ENCODE measurements at places on chromosomes 13 and 19.
A peak's percentile ranks its signal among the peaks of the same experiment; 100 is the strongest.

- DNase-seq: no peak
These were observed 3.3 kb upstream of the RASA3 start for GRCh38 chr13:114135731-114136171.

DNA sequence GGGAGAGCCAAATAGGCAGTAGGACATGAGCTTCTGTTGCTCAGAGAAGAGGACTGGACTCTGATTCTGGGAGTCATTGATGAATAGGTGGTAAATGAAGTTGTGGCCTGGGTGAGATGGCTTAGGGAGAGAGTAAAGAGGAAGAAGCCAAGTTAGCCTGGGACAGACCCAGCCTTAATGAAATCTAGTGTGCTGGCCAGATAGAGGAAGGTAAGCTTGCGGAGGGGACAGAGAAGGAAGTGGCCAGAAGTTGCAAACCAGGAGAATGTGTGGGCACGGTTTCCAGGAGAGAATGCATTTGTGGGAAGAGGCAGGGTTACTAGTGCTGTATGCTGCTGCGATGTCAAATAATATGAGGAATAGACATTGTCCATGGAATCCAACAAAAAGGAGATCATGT is 83.3 kb upstream of the OLFM4 start:
- DNase-seq: no peak

DNA sequence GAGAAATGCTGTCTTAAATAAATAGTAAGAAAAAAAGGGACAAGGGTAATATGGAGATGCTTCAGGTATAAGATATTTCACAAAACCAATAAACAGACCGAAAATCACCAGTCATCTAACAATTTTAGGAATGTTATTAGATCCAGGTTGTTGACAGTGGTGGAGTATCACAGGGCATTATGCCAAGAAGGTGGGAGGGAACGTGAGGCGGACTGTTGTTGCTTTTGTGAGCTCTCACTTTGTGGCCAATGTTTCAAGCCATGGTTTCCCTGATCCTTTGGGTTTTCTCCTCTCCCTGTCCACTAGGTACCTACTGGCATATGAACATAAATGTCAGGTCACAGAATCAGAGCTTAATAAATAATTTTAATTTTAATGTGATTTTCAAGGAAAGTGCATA is 790.3 kb upstream of the SLITRK1 start:
- no peak for DNase-seq

GRCh38 chr13:106104281-106104901 is 431.1 kb downstream of the EFNB2 start:
- DNase-seq: no peak

- DNase-seq: no peak
These were observed 4.9 kb upstream of the BRD4 start for GRCh38 chr19:15337202-15337601.

DNA sequence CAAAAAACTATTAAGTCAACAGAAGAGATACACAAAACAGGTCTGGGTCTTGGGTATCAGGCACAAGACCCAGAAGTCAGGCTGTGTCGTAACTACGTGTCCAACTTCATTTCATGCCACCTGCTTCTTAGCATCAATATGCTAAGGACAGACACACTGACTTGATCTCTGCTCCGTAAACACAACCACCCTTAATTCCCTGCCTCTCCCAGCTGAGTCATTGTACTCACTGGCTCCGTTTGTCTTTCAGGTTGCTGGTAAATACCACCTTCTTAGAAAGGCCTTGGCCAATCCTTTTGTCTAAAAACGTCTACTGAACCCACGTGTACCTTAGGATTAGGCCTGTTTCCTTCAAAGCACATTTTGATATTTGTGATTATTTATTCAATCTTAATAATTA is 726.2 kb downstream of the PCDH9 start:
- no peak for DNase-seq

DNA sequence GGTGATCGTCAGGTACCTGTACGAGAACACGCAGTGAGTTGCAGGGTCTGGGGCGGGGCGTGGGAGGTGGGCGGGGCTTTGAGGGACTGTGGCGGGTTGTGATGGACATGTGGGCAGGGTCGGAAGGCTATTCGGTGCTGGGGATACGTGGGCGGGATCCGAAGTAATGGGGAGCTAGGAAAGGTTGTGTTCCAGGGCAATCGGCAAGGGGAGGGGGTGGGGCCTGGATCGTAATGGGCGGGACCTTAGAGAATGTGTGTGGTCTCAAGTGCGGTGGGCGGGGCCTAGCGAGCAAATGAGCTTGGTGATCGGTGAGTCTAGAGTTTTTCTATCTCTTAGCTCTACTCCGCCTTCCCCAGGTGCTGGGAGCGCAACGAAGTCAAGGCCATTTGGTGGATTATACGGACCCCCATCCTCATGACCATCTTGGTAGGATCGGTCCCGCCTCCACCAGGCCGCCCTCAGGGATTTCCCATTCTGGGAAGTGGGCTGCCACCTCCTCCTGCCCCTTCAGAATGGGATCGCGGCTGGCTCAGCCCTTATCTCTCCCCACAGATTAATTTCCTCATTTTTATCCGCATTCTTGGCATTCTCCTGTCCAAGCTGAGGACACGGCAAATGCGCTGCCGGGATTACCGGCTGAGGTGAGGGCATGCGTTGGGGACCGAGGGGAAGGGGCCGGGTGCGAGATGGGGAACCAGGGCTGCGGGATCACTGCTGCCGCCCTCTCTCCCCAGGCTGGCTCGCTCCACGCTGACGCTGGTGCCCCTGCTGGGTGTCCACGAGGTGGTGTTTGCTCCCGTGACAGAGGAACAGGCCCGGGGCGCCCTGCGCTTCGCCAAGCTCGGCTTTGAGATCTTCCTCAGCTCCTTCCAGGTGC is 9.6 kb downstream of the GIPR start:
- peak; percentile 87 for DNase-seq

DNA sequence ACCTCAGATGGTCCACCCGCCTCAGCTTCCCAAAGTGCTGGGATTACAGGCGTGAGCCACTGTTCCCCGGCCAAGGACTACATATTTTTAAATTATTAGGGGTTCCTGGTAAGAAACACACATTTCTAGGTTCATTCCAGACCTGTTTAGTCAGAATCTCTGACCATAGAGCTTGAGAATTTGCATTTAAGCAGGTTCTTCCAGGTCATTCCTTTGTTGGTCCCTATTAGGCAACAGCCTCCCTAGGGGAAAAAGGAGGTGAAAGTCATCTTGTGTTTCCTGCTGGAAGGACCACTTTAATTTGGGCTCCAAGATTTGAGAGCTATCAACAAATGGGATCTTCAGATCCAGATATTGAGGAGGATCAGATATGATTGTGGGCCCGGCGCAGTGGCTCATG is 16.3 kb downstream of the S1PR2 start:
- no peak for DNase-seq

- no peak for DNase-seq
These were observed 32.7 kb downstream of the KCTD12 start for GRCh38 chr13:76853481-76853880.

- no peak for DNase-seq
These were observed 99.8 kb downstream of the WDFY2 start for GRCh38 chr13:51684076-51684475.

DNA sequence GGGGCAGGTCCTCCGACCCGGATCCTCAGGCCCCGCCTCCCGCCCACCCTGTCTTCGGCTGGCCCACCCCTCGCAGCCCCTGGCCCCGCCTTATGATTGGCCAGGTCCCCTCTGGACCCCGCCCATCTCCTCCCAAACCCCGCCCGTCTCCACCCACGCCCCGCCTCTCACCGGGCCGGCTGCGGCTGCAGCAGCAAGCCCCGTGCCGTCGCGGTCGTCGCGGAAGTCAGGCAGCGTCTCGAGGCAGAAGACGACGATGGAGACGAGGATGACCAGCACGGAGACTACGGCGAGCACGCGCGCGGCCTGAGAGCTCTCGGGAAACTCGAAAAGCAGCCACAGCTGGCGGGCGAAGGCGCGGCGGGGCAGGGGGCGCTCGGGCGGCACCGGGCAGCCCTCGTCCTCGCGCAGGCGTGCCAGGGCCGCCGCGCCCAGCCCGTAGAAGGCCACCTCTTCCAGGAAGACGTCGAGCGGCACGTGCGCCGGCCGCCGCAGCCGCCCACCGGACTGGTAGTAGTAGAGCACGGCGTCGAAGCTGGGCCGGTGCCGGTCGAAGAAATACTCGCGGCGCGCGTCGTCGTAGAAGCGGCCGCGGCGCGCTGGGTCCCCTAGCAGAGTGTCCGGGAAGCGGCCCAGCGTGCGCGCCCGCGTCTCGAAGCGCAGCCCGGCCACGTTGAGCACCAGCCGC is 495 bp downstream of the KCNA7 start:
- DNase-seq: no peak

DNA sequence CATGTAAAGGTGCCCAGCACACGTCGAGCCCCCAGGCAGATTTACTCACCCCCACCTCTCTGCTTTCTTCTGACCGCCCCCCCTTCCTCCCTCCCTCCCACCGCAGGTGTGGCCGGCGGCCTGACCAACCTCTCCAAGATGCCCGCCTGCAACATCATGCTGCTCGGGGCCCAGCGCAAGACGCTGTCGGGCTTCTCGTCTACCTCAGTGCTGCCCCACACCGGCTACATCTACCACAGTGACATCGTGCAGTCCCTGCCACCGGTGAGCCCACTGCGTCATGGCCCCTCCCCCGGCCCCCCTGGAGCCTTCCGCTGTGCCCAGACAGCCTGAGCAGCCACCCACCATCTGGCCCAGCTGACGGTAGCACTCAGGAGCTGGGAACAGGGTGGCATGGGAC is 8.8 kb downstream of the PRPF31 start:
- no peak for DNase-seq

DNA sequence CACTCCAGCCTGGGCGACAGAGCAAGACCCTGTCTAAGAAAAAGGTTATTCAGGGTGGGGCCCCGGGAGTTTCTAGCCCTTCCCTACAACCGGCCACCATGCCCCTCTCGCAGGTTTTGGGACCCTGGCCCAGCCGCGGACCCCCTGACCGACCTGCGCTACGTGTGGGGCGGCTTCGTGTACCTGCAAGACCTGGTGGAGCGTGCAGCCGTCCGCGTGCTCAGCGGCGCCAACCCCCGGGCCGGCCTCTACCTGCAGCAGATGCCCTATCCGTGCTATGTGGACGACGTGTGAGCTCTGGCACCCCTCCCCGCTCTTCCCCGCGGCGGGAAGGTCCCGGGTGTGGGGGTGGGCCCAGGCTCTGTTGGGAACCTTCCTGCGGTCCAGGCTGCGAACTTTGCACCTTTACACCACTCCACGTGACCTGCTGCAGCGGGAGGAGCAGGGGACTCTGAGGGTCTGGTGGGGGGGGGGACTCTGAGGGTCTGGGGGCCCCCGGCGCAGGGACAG is 6.3 kb downstream of the ABCA7 start:
- DNase-seq: no peak

DNA sequence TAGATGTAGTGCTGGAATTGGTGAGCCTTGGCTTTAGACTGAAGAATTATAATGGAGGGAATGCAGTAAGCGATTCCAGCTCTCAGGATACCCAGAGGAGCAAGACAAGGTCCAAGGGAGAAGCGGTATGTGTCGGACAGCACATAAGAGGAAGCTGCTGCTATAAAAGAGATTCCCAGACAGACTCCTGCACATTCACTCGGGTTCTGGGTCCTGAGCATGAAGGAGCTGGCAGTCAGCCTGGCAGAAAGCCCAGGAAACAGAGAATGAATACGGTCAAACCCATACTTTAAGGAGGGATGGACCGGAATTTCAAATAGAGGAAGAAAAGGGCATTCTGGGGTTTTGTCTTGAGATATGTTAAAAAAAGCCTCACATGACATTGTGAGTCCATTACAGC is 308.3 kb downstream of the DNAJC15 start:
- DNase-seq: no peak

DNA sequence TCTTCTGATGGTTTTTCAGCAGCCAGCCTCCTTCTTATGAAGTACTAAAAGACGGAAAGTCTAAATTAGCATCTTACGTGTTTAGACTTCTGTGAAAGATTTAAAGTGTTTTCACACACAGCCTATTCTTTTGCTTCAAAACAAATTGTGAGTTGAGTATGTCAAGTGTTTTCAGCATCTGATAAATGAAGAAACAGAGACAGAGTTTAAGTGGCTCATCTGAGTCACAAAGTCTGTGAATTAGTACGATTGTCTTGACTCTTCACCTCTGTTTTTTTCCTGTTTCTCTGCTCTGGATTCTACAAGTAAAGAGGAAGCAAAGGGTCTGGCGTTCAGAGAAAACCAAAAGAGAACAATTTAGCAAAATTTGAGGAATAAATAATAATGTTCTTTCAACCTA is 116.4 kb downstream of the FRY start:
- DNase-seq: no peak

DNA sequence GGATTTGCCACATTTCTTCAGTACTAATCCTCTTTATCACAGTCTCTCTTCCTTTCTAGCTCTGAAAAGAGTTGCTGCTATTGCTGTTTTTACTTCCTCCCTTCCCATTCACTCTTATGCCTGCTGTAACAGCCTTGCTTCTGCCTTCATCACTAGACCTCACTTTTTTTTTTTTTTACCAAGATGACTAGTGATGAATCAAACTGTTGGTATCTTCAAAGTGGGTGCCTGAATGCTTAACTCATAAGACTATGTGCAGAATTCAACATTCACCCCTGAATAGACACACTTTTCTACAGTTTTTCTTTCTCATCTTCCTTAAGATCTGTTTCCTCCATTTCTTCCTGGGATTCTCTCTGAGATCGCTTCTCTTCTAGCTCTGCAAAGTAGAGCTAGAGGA is 217.2 kb upstream of the HTR2A start:
- DNase-seq: no peak

- no peak for DNase-seq
These were observed 1131.1 kb downstream of the PCDH9 start for GRCh38 chr13:66098931-66099628.

GRCh38 chr19:45995715-45996385 is 583 bp downstream of the CCDC61 start:
- no peak for DNase-seq

- DNase-seq: no peak
These were observed 5.8 kb downstream of the CHAMP1 start for GRCh38 chr13:114320065-114320464.

DNA sequence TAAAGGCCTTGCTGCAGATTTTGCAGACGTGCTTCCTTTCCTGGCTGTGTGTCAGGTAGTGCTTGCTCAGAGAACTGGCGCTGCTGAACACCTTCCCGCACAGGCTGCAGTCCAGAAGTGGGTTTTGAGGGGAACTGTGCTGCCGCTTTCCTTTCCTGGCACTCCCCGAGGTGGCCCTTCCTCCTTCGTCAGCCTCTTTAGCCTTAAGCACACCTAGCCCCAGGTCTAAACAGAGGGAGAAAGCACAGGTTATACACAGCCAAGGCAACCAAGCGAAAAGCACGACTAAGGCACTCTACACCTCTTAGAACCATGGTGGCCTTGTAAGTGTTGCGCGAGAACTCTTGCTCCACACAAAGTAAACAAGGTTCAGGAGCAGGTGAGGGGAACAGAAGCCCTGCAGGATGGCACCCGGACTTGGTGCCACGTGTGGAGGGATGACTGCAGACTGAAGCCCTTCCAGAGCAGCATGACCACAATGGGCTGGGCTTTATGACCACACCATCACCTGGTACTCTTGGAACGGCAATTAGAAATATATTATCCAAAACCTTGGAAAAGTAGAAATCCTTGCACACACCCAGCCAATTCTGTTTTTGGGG is 23.6 kb downstream of the ZNF541 start:
- DNase-seq: no peak

Data from CD4-positive, alpha-beta T cell treated with Interleukin-4 for 1 hour (primary cell).